Thyroid gland (tissue), 4 donors: ENCODE measurements at places on chromosomes 6 and 20. TPM values are rescaled to one million over a fixed set of nuclear protein-coding genes. Genes with fewer than 3 reads are reported as not detected.

The LY6G6F gene
- not detected for total RNA-seq

The EFCAB8 gene
- 0.27 TPM for total RNA-seq

The LY6G6D gene
- total RNA-seq: not detected

The WFDC2 gene
- total RNA-seq: 128 TPM

The TSBP1 gene
- not detected for total RNA-seq

The PCED1A gene
- 60.5 TPM for total RNA-seq

DNA sequence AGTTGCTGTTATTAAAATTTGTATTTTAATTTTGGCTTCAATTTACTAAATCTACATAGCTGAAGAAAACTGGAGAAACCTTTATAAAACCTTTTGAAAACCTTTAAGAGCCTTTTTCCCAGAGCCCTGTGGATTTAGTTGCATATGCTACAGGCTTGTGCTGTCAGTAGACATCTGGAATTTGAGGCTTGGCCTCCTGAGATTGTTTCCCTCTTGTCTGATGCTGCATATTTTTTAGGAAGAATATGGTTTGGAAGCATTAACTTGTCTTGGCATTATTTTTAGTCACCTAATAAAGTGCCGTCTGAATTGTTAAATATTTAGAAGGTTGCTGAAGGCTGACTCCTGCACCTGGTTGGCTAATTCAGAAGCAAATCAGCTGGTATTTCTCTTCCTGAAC lies 369.4 kb downstream of the UTRN start:
- no peaks in the 10 kb centered on the region for H3K36me3 ChIP-seq
- H3K27me3 ChIP-seq: no peaks in the 10 kb centered on the region
- H3K4me3 ChIP-seq: no peak overlapping the region
- no peak for DNase-seq

DNA sequence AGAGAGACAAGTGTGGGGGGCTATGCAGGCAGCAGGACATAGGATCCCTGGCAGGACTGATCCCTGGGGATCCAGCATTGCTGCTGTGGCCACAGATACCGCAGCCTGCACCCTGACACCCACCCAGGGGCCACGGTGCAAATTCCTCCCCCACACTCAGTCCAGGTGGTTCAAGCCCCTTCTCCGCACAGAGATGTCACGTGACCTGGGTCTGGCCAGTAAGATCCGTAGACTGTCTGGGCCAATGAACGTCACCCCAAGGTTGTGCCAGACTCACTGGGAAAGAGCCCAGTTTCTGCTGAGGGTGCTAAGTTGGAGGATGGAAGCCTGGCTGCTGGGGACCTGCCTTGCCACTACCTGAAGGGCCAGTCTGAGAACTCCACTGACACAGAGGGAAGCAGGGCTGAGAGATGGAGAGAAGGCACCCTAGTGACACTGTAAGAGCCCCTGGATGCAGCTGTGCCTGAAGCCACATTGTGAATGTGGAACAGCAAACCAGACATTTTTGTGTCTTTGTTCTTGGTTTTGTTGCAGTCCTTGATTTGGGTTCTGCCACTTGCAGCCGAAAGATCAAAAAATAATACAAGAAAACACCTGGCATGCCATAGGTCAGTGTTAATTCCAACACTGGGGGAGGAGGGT lies 228.6 kb downstream of the PREX1 start:
- H3K4me1 ChIP-seq: no peaks in the 10 kb centered on the region
- no peaks in the 10 kb centered on the region for H3K27me3 ChIP-seq
- DNase-seq: no peak
- no peak overlapping the region for H3K4me3 ChIP-seq
- no peaks in the 10 kb centered on the region for H3K36me3 ChIP-seq

DNA sequence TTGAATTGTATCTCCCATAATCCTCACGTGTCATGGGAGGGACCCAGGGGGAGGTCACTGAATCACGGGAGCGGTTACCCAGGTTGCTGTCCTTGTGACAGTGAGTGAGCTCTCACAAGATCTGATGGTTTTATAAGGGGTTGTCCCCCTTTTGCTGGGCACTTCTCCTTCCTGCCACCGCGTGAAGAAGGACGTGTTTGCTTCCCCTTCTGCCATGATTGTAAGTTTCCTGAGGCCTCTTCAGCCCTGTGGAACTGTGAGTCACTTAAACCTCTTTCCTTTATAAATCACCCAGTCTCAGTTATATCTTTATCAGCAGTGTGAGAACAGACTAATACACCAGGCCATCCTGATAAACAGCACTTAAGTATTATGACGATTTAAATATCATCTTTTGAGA lies 9.0 kb upstream of the MRGBP start:
- H3K4me3 ChIP-seq: no peak overlapping the region
- no peaks in the 10 kb centered on the region for H3K36me3 ChIP-seq
- H3K27me3 ChIP-seq: no peaks in the 10 kb centered on the region

- H3K36me3 ChIP-seq: no peaks in the 10 kb centered on the region
- no peaks in the 10 kb centered on the region for H3K4me1 ChIP-seq
- H3K27me3 ChIP-seq: no peaks in the 10 kb centered on the region
- no peak overlapping the region for H3K27ac ChIP-seq
- no peak for DNase-seq
Observed at GRCh38 chr6:90160013-90160412, 136.6 kb downstream of the BACH2 start.

GRCh38 chr6:79378957-79379356 lies 144.5 kb upstream of the HMGN3 start:
- H3K27me3 ChIP-seq: no peaks in the 10 kb centered on the region
- H3K36me3 ChIP-seq: no peaks in the 10 kb centered on the region
- DNase-seq: no peak
- H3K27ac ChIP-seq: no peak overlapping the region
- no peak overlapping the region for H3K4me3 ChIP-seq

DNA sequence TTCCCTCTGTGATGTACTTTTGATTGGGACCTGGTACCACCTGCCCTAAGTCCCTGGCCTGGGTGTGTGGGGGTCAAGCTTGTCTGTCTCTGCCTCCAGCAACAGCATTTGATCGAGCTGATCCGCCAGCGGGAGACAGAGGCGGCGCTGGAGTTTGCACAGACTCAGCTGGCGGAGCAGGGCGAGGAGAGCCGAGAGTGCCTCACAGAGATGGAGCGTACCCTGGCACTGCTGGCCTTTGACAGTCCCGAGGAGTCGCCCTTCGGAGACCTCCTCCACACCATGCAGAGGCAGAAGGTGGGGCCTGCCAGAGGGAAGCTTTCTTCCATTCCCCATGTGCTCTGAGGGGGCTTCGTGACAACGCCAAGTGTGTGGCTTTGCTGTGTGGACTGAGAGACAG lies 5.4 kb downstream of the GID8 start:
- no peaks in the 10 kb centered on the region for H3K27me3 ChIP-seq
- no peak for DNase-seq
- H3K4me3 ChIP-seq: no peak overlapping the region
- H3K4me1 ChIP-seq: peaks cover 11% of the 10 kb centered on the region
- peaks cover 44% of the 10 kb centered on the region for H3K36me3 ChIP-seq

GRCh38 chr20:35257175-35257909 lies 20.6 kb downstream of the MMP24OS start:
- no peaks in the 10 kb centered on the region for H3K27me3 ChIP-seq
- H3K4me1 ChIP-seq: peaks cover 9% of the 10 kb centered on the region

GRCh38 chr20:60036746-60037499 lies 78.7 kb downstream of the CDH26 start:
- H3K36me3 ChIP-seq: no peaks in the 10 kb centered on the region
- H3K4me1 ChIP-seq: no peaks in the 10 kb centered on the region

- H3K4me3 ChIP-seq: no peak overlapping the region
- H3K27ac ChIP-seq: no peak overlapping the region
- H3K36me3 ChIP-seq: no peaks in the 10 kb centered on the region
- H3K27me3 ChIP-seq: no peaks in the 10 kb centered on the region
- no peak for DNase-seq
Observed at GRCh38 chr6:106546691-106547414, 82.4 kb downstream of the RTN4IP1 start.

- no peak overlapping the region for H3K4me3 ChIP-seq
- H3K27me3 ChIP-seq: no peaks in the 10 kb centered on the region
- DNase-seq: no peak
- no peak overlapping the region for H3K27ac ChIP-seq
Observed at GRCh38 chr6:138261116-138261780, 43.0 kb upstream of the PBOV1 start.

- DNase-seq: no peak
- H3K4me3 ChIP-seq: no peak overlapping the region
- no peaks in the 10 kb centered on the region for H3K4me1 ChIP-seq
Observed at GRCh38 chr20:37775200-37775599, 81.4 kb downstream of the CTNNBL1 start.

- no peaks in the 10 kb centered on the region for H3K27me3 ChIP-seq
- peak overlapping the region; percentile 78 for H3K27ac ChIP-seq
- H3K4me1 ChIP-seq: peaks cover 44% of the 10 kb centered on the region
- DNase-seq: peak; percentile 51
- peak overlapping the region; percentile 30 for H3K4me3 ChIP-seq
Observed at GRCh38 chr6:42141603-42142117, 760 bp downstream of the C6orf132 start.

GRCh38 chr6:139982195-139982594 lies 607.7 kb upstream of the CITED2 start:
- no peak for DNase-seq
- H3K4me1 ChIP-seq: peaks cover 57% of the 10 kb centered on the region
- H3K4me3 ChIP-seq: no peak overlapping the region
- H3K36me3 ChIP-seq: no peaks in the 10 kb centered on the region
- H3K27ac ChIP-seq: peak overlapping the region; percentile 98
- no peaks in the 10 kb centered on the region for H3K27me3 ChIP-seq

DNA sequence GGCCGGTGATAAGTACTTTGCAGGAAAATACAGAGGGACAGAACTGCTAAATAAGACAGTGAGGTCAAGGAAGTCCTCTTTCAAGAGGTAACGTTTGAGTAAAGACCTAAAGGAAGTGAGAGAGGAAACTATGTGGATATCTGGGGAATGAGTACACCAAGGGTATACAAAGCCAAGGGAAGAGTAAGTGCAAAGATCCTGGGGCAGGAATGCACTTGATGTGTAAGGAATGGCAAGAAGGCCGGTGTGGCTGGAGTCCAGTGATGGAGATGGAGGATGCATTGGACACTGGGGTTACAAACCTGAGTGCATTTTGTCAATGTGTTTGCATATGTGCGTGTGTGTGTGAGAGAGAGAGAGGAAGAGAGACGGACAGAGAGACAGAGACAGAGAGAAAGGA lies 32.1 kb upstream of the TGM2 start:
- H3K4me1 ChIP-seq: peaks cover 4% of the 10 kb centered on the region
- no peaks in the 10 kb centered on the region for H3K36me3 ChIP-seq
- no peak overlapping the region for H3K27ac ChIP-seq
- H3K27me3 ChIP-seq: no peaks in the 10 kb centered on the region
- no peak overlapping the region for H3K4me3 ChIP-seq
- no peak for DNase-seq
